ENCODE measurements at places on chromosomes 12 and 14. TPM values are rescaled to one million over a fixed set of nuclear protein-coding genes. Genes with fewer than 3 reads are reported as not detected.
A peak's percentile ranks its signal among the peaks of the same experiment; 100 is the strongest.

DNA sequence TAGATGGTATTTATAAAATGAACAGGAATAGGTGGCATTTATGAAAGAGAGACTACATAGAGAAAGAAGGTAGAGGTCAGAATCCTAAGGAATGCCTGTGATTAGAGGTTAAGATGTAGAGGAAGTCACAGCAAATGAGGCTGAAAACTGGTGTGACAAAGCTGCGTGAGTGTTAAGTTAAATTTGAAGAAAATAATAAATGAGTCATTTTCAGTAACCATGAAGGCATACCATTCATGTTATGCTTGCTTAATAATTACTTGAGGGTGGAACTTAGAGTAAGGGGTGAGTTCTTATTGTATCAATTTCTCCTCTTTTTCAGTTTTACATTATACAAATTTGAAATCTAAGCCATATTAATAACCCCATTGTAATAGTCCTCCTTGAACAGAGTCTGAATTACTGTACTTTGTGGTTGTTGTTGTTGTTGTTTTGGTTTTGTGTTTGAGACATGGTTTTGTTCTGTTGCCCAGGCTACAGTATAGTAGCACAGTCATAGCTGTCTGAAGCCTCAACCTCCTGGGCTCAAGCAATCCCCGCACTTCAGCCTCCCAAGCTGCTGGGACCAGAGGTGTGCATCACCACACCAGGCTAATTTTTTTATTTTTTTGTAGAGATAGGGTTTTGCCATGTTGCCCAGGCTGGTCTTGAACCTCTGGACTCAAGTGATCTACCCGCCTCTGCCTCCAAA is 761.5 kb downstream of the GALC start:
- DNase-seq, result no peak

- no peak for DNase-seq
Measured at GRCh38 chr14:92780444-92781232, 13.5 kb upstream of the GOLGA5 start.

DNA sequence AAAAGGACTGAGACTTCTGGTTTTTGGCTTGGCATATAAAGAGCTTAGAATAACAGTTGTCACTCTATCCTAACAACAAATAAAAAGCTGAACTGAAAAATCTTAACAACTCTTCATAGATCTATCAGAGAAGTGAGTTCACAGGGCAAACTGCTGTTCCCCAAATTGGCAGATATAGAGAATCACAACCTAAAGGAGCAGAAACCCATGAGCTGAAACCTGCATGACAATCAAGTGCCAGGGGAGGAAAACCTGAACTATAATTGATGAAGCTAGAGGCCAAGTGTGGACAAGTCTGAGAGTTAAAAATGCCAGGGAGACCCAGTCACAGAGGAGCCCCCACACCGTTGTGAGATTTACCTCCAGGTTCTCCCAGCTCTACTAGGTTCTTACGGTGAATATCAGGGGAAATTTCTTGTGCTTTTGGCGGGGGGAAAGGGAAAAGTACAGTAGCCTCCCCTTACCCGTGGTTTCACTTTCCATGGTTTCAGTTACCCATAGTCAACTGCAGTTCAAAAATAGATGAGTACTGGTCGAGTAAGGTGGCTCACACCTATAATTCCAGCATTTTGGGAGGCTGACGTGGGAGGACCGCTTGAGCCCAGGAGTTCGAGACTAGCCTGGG is 53.9 kb downstream of the ATF7 start:
- DNase-seq, result no peak

GRCh38 chr14:85391892-85392291 is 138.1 kb upstream of the FLRT2 start:
- no peak for DNase-seq

Gene DIO3
- total RNA-seq, result not detected

- no peak for DNase-seq
Measured at GRCh38 chr12:18327036-18327435, 65.7 kb downstream of the PIK3C2G start.

DNA sequence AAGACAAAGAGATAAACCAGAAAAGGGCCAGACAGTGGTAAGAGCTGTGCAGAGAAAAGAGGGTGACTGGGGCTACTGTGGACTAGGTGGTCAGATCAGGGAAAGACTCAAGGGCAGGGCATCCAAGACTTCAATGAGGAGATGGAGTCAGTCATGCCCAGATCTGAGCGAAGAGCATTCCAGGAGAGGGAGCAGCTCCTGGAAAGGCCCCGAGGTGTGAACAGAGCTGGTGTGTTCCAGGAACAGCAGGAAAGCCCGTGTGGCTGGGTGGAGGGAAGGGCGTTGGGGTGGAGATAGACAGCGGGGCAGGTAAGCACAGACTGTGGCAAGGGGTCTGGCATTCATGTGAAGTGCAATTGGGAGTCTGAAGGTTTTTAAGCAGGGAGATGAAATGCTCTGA is 16.8 kb downstream of the TTC7B start:
- DNase-seq, result no peak

- DNase-seq, result no peak
Measured at GRCh38 chr12:124707316-124707715, 139.9 kb upstream of the NCOR2 start.

DNA sequence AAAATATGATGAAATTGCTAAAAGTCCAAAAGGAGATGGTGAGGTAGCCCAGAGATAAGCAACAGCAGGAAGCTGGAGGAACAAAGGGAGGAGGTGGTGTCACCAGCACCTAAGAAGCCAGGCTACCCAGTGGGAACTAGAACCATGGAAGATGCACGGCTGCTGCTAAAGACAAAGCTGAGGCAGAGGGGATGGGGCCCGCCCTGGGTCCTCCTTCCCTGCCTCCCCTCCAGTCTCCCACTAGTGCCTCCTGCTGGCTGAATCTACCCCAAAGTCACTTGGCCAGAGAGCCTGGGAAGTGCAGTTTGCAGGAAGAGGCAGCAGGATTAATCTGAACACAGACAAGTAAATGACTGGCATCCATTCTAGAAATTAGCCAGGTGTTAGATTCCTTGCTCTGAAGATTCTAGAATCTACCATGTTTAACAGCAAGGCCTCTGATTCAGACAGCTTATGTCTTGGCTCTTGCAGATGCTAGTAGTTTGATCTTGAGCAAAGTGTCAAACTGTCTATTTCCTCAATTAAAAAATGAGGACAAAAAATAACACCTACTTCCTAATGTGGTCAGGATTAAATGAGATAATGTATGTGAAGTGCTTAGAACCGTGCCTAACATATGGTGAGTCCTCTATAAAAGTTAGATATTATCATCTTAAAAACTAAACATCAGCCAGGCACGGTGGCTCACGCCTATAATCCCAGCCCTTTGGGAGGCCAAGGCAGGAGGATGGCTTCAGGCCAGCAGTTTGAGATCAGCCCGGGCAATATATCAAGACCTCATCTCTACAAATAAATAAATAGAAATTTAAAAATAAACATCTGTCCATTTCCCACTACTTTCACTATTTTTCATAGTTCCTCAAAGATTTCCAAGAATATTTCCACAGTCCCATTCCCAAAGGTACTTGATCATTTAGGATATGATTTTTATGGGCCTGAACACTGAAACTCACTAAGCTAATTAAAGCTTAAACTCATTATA is 5.8 kb upstream of the LRP10 start:
- DNase-seq, result no peak

Gene OVCH1
- not detected for total RNA-seq

GRCh38 chr14:35349496-35350365 is 54.8 kb downstream of the NFKBIA start:
- no peak for DNase-seq

Gene SOX5
- total RNA-seq, result 0.33 TPM

Gene HOXC12
- total RNA-seq, result not detected

GRCh38 chr12:27260746-27261145 is 16.7 kb downstream of the STK38L start:
- peak; percentile 28 for DNase-seq

Gene CCDC197
- not detected for total RNA-seq

DNA sequence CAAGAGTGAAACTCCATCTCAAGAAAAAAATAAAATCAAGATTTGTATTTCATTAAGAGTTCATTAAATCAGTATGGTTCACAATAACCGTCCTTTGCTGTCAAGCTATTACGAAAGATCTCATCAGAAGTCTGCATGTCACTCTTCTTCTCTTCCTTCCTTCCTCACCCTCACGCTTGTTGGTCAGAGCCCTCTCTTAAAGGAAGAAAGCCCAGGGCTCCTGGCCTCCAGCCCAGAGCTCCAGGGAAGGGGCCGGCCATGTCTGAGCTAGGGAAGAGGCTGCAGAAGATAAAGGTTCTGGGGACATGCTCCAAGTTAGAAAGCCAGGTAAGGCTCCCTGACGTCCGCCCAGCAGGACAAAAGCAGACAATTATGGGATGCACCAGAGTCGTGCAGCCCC is 43.1 kb upstream of the DLK1 start:
- DNase-seq, result peak; percentile 30

DNA sequence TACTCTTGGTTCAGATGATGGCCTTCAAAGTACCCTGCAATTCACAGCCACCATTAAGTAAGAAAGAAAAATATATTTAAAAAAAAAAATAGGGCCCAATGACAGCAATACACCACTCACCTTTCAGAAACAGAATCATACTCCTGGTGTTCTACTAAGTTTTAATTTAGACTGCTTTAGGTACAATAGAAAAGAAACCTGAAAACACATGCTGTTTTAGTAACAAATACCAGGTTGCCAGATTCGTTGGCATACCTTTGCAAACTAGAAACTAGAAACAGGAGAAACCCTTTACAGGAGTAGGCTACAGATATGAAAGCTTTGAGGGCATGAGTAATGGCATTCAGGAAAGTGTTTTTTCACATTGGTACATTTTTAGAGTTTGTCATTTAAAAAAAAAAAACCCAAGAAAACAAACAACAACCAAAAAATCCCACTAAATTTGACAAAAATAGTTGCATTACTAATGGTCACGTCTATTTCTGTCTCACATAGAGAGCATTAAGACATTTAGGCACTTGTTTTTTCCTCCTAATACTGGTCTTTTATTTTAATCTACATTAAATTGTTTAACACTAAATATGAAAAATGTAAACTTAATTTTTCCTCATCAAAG is 4.0 kb downstream of the SIX1 start:
- no peak for DNase-seq

DNA sequence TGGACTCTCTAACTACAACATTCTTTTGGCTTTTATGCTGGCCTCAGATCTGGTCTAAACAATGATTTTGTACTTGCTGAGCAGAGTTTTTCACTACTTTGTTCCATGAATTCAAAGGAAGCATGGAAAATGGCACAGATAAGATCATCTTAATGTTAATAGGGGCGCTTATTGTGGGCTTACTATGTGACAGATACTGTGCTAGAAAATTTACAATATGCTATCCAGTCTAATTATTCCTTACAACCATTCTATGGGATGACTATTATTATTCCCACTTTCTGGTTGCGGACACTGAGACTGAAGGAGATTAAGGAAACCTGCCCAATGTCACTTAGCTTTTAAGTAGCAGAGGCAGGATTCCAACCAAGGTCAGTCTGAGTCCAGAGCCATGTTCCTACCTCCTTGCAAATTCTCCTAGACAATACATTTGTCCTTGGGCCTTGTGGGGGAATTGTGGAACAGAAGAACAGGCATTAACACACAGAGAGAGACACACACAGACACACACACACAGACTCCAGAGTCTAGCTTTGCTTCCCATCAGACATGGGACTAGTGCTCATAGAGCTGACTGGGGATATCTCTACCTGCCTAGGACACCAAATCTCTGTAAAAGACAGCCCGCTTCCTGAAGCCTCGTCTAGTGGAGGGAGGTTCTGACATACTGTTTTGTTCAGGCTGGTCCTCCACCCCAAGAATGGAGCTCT is 107.7 kb downstream of the SLC38A1 start:
- no peak for DNase-seq

GRCh38 chr12:132695431-132695830 is 8.0 kb downstream of the PXMP2 start:
- DNase-seq, result no peak

Data from dermis blood vessel endothelial cell (primary cell).